ENCODE measurements at places on chromosomes 3 and 15.

DNA sequence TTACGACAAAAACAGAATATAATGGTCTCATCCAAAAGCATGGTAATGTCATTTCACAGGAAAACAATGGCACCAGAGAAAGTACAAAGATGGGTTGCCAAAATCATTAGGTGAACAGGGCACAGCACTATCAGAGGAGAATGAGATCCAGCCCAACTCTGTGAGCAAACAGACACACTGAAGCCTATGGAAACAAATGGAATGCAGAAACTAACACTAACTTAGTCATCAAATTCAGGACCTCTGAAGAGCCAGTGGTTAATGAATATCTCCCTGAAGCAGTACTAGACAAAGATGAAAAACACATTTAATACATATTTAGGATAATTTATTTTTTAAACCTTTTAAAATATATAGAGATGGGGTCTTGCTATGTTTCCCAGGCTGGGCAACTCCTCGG lies 14.6 kb upstream of the RPS17 start:
- no peak for DNase-seq

GRCh38 chr3:131591394-131592014 lies 88.7 kb upstream of the MRPL3 start:
- no peak for DNase-seq

DNA sequence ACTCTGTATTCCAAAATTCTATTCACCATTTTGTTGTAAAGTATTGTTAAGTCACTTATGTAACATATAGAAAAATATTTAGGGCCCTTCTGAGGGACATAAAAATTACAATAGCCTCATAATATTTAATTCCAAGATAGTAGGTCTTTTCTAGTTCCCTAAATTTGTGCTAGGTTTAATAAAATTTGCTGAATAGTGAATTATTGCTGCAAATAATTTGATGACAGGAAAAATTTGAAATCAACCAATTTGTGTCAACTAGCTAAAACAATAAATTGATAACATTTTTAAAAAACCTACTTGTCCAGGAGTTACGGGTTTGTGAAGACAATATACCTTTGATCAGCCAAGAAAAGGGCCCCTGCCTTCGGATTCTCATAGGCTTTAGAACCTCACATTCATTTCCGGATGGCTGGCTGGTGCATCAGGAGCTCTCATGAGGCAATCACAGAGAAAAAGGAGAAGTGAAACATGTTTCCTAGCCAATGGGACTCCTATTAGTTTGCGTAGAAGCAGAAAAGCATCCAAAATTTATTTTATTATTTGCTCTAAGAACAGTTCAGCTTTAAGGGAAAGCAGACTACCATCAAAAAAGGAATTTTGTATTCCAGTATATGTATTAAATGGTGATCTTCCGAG lies 177.2 kb downstream of the LRRC3B start:
- DNase-seq: no peak

GRCh38 chr15:99426431-99427105 lies 139.2 kb upstream of the MEF2A start:
- no peak for DNase-seq

DNA sequence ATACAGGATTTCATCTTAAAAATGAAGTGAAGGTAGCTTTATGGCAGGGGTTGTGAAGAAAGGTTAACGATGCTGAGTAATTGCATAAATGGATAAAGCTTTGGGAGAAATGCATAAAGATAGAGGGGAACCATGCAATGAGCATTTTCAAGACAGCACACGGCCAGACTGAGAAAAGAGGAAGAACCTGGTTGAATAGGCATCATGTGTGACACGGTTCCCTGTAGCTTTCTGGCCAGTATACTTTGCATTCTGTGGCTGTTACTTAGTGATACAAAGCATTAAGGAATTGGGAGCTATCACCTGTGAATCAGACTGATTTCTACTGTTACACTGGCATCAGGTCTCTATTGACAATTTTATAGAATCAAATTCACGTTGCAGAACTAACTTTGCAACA lies 33.3 kb downstream of the NR2C2 start:
- peak; percentile 31 for DNase-seq

DNA sequence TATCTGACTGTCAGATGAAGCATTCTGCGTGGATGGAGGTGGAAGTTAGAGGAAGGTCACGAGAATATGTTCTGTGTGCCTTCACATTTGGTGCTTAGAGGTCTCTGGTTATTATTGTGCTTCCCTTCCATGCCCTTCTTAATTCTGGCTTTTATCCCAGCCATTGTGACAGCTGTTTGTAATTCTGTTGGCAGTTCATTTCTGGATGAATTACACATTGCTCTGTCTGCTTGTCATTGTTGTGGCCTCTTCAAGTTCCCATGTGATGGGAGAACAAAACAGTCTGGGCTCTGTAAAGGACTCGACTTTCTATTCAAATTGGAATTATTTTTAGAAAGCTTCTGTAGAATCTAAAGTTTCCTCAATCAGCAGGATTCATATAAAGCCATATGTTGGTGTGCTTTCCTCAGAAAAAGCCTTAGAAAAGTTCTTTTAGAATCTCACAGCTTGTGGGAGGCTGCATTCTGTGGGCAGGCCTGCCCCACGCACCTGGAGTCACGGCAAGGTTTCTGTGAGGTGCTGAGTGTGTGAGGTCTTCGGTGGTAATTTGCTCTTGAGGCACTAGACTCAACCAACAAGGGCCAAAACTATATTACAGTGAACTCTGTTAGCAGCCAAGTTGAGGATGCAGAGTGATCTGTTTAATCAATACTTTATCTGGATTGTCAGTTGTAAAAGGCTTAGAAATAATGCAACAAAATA lies 397.4 kb upstream of the AZI2 start:
- no peak for DNase-seq

DNA sequence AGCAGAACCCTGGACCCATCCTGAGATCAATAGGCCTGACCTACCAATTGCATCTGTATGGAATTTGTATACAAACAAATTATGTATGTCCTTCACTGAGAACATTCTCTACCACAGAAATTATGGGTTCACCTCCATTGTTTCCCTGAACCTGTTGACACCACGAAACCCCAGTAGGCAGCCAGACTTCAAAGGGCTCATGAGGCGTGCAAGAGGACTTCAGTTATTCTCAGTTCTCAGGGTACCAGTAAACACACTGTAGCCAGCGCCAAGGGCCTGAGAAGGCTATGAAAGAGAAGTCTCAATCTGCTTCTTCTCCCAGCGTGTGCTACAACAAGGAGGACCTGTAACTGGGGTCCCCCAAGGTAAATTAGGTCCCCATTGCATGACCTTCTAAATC lies 254.9 kb upstream of the GOLGA6L4 start:
- DNase-seq: no peak

- DNase-seq: no peak
Measured at GRCh38 chr15:92579486-92579885, 76.1 kb downstream of the FAM174B start.

DNA sequence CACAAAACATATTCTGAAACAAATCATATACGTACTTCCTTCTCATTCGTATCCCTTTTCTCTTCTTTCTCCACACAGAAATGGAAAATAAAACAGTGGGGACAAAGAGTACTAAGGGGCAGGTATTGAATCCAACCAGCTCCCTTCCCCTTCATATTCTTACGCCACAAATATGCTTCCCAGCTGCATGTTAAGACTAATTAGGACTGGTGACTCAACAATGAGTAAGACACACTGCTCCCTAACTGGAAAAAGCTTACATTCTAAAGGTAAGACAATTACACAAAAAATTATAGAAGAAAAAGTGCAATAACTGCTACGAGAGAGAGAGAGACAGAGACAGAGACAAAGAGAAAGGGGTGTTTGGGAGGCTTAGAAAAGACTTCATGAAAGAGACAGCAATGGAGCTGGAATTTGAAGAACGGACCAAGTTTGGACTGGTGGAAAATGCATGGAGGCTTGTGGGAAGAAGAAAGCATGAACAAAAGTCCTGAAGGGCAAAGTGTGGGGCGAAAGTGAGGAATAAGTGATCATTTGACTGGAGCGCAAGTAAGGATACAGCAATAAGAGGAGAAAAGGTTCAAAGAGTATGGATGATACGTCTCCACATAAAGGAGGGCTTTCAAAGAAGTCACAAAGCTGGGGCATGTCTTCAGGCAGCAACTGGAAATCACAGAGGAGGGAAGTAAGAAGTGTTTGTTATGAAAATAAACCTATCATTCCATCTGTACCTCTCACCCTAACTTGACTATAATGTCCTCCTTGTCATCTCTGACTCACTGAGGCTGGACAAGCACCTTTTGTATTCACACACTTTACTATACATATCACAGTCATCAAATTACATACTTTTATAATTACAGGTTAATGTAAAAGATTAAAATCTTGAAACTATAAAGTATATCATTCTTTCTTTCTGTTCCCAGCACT lies 49.2 kb downstream of the RYK start:
- DNase-seq: no peak

DNA sequence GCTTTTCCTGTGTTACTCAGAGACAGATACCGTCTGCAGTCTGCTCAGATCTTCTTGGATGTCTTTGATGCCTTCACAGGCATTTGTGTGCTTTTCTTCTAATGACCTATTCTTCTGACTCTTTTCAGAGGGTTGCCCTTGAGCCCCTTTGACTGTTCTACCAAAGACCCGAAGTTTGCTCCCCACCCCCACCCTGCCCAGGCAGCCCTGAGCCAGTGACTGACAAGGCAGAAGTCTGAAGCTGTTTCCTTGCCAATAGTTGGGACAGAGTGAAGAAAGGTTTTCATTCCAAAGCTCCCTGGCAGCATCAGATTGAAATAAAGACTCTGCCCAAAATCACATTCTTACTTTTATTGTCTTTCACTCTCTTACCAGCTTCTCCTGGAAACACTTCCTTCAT lies 9.0 kb upstream of the ATP13A5 start:
- no peak for DNase-seq

DNA sequence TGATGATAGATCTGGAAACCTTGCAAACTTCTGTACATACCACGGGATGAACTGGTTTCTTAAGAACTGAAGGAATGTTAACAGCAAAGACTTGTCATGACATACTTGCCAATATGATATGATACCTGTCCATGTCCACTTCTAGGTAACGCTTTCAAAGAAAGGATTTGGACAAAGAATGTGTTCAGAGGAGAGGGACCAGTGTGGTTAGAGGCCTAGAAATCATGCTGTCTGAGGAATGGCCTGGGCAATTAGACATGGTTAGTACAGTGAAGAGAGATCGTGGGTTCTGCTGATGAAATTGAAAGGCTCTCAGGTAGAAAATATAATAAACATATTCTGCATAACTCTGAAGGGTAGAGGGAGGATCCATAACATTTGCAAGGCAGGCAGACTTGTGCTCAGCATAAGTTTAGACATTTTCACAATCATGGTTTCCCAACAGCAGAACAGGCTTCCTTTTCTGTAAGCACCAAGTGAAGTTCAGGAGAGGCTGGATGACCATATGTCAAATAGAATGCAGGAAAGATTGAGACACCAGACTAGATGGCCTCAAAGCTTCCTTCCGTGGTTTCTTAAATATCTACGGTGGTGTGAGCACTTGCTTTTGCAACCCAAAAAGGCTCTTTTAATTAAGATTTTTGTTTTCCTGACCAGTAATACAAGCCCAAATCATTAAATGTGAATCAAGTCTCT lies 39.9 kb downstream of the TGFBR2 start:
- DNase-seq: no peak

DNA sequence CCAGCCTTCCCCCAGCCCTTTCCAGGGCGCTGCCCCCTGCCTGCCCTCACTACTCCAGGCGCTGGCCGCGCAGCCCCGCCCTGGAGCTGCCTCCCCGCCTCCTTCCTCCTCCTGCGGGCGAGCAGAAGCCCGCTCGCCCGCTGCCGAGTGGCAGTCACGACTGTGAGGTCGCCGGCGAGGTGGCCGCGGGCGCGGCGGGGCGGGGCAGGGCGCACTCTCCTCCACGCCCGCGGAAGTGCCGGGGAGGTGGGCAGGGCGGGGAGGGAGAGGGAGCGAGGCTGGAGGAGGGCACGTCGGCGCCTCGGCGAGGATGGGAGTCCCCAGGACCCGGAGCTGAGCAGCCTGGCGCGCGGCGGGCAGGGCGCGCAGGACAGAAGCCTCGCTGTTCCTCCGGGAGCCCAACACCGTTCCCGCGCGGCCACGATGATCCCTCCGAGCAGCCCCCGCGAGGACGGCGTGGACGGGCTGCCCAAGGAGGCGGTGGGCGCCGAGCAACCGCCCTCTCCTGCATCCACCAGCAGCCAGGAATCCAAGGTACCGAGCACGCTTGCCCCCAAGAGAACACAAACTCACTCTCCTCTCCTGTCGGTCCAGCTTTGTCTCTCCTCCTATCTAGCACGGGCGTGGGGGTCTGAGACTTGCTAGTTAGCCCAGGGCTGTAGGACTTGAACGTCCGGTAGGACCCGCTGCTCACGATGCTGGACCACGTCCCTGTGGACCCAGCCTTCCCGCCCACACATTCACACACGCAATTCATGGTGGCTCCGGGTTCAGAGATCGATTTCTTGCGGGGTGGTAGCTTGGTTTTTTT lies at the start of gene STAC:
Gene STAC, plus strand, starts transcription at position 284 of the 811 bp plus-strand sequence. Its CDS starts 140 bp downstream, at position 424.
- peak; percentile 17 for DNase-seq

DNA sequence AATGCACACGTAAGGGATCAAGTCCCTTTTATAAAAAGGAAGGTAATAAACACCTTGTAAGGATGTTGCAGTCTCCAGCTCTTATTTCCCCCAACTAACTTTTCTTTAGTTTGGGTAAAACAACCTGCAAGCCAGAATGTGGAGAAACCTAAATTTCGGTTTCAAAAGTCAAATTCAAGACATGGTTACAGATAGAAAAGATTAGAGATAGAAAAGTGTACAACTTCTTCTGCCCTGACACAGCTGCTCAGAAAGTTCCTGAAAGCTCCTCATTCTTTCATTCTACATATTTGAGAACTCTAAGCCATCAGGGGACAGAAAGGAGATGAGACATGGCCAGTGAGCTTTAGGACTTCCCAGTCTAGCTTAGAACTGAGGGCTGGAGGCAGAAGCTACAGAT lies 574.9 kb downstream of the DIPK2A start:
- no peak for DNase-seq

DNA sequence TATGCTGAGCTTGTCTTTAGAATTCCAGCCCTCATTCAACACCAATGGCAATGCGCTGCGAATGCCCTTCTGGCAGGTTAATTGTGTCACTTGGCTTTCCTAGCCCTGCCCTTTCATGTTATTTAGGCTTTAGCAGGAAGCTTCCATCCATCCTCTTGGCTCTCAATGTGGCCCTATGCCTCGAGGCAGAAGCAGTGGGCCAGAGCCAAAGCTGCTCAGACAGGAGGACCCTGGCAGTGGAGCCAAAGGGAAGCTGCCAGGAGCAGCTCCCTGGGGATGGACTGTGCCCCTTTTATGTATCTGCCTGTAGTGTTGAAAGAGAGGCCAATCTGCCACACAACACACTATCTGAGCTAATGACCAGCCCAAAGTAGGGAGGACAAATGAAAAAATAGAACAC lies 376.4 kb downstream of the CTNNB1 start:
- DNase-seq: no peak

- DNase-seq: no peak
Measured at GRCh38 chr3:63051920-63052319, 176.7 kb upstream of the CADPS start.

GRCh38 chr3:172341482-172342059 lies 106.7 kb downstream of the GHSR start:
- peak; percentile 60 for DNase-seq

DNA sequence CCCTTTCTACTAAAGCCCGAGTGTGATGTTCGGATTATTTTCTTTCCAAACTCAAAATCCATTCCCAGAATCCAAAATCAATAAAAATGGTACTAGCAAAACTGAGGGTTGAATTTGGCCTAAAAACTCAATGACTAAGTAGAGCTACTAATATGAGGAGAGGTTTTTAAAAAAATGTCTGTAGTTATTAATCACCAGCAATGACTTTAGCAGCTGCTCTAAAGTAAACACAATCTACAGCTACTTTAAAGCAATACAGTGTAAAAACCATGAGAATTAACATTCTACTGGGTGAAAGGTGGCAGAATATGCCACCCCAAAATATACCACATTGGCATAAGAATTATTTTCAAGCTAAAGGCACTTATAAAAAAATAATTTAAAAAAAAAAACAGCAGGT lies 23.5 kb downstream of the FHIT start:
- no peak for DNase-seq

All from GM13976 (cell line).